ENCODE measurements at places on chromosomes 3 and 15. TPM values are rescaled to one million over a fixed set of nuclear protein-coding genes. Genes with fewer than 3 reads are reported as not detected.

Gene GOLGA8H
- total RNA-seq: not detected

Gene C2CD4B
- 0.70 TPM for total RNA-seq

- no peak overlapping the region for H3K27ac ChIP-seq
- no peaks in the 10 kb centered on the region for H3K27me3 ChIP-seq
- no peaks in the 10 kb centered on the region for H3K4me1 ChIP-seq
These were observed 99.2 kb upstream of the NUDT16 start for GRCh38 chr3:131282379-131282778.

- no peaks in the 10 kb centered on the region for H3K36me3 ChIP-seq
- no peak for DNase-seq
- no peak overlapping the region for H3K4me3 ChIP-seq
- no peaks in the 10 kb centered on the region for H3K4me1 ChIP-seq
- no peak overlapping the region for H3K27ac ChIP-seq
These were observed 176.6 kb downstream of the VGLL3 start for GRCh38 chr3:86814321-86814720.
